ENCODE measurements at places on chromosomes 1 and 21.

DNA sequence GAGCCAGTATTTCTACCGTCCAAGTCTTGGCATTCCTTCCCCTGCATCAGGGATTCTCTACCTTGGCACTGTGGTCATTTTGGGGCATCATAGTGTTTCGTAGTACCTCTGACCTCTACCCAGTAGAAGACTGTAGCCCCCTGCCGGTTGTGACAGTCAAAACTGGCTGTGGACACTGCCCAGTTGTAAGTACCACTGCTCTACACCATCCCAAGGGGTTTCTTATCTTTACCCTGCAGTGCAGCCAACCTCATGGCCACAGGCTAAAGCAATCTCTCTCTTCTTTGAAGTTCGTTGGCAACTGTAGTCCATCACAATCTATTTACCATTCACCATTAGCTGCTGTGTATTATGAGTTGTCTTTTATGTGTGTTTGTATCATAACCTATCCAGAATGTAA lies 29.3 kb upstream of the ERO1B start:
- DNase-seq, result no peak

GRCh38 chr1:109322974-109323373 lies 16.2 kb upstream of the MYBPHL start:
- no peak for DNase-seq

DNA sequence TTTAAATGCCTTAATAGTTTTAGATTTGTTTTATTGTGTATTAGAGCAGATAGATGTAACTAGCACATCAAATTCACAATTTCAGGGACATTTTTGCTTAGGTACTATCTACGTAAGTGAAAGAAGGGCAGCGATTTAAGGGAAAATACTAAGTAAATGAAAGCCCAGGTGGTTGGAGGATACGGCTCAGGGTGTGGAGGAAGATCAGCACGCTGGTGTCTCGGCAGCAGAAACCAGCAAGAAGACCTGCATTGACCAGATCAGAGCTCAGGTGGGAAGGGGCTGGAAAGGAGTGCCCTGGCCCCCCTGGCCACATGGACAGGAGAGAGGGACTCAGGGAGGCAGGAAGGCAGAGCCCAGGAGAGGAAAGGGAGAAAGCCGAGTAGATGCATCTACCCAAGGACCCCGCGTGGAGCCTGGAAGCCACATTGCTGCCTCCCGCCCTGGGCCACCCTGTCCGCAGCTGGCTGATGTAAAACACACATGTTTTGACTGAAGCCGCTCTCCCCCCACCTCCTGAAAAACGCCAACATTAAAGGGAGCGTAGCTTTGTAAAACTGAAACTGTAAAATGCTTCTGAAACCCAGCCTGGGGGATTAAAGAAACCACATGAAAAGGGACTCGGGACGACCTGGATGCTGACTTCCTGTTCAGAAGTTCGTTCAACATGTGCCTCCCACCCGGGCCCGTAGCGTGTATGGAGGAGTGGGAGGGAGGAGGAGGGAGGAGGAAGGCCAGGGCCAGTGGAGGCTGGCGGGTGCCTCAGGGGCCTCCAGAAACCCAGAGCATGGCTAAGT lies 72.6 kb upstream of the TARDBP start:
- DNase-seq, result peak; percentile 39

DNA sequence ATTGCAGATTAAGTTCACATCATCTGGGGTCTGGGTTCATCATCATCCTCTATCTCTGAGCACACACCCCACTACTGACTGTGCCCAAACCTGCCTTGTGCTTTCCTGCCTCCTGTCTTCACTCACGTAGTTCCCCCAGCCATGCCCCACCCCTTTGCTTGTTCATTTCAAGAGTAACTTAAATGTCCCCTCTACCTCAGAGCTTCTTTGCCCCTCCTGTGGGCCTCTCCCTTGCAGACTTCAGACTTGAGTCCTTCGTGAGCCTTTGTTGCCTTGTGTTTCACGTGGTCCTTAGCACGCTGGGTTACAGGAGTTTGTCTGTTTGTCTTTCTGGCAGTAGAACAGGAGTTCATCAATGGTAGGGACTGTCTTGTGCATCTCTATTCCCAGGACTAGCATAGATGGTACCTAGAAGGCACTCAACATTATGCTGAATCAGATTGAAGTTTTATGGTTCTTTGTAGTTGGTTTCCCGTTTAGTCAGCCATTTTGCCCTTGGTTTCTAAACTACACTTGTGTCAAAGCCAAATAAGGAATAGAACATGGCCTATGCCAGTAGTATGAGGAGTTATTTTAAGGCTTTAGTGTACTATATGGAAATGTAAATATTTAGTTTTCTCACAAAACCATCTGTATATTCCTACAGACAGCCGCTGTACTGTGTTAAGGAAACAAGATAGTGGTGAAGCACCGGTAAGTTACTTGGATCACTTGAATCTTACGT lies 86.2 kb downstream of the TTC3 start:
- DNase-seq, result no peak

- DNase-seq, result no peak
Measured at GRCh38 chr1:167493372-167493771, 25.0 kb downstream of the CD247 start.

- no peak for DNase-seq
Measured at GRCh38 chr1:150408800-150409199, 44.9 kb downstream of the RPRD2 start.

- DNase-seq, result no peak
Measured at GRCh38 chr1:225611537-225612223, 41.2 kb downstream of the ENAH start.

DNA sequence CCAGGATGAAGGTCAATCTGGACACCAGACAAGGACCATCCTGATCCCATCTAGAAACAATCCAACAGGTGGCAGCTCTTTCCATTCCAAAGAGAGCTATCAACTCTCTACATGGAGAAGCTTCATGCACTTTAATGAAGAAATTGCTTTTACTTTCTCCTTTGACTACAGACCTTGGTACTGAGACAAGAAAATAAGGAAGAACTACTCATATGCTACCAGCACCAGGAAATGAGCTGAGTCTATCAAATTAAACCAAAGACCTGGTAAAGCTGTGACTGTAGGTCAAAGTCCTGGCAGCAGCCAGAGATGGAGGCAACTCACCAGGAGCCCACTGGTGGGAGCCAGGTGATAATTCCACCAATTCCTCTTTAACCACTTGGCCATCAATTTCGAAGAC lies 64.3 kb upstream of the LRRC8B start:
- DNase-seq, result no peak

DNA sequence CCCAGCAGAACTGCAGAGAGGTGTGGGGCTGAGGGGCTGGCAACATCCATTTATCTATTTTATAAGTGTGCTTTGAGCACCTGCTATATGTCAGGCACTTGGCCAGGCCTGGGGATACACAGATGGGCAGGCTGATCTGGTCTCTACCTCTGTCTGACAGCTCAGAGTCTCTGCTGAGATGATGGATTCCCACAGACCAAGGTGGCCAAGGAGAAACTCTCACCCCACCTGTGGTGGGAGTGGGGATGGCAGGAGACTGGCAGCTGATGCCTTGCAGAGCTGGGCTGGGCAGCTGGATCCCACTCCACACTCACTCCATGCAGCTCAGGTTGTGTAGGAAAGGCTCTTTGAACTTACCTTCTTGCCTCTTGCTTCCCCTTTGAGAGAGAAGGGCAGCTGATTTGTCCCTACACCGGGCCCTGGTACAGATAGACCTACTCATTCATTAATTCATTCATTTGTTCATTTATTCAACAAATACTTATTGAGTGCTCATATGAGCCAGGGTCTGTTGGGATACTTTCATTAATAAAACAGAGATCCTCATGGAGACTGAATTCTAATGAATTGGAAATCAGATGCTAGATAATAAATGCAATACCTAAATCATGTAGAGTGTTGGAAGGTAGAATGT lies 9.0 kb downstream of the ADORA1 start:
- DNase-seq, result no peak

DNA sequence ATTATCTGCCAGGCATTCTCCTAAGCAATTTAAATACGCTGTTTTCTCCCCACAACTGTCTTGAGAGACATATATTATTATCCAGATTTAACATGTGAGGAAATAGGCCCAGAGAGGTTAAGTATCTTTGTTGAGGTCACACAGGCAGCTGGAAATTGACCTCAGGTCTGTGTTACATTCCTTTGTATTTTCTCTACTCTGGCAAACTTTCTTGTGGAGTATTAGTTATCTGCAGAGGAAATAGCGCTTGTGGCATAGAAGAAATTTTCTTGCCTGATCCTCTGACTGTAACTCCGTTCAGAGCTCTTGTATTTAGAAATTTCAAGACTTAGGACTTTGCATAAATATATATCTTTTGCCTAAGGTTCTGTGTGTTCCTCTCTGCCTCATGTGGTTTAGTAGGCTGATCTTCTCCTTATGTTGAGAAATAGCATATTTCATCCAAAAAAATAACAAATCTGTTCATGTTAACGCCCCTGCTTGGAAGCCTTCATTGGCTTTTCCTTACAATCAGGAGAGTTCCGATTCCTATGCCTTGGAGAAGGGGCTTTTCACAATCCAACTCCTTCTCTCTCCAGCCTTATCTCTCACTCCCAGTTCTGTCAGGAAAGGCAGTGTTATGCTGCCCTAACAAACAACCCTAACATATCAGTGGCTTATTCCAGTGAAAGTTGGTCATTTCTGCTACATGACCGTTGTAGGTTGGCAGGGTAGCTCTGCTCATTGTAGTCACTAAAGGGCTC lies 2.5 kb upstream of the JUN start:
- no peak for DNase-seq

DNA sequence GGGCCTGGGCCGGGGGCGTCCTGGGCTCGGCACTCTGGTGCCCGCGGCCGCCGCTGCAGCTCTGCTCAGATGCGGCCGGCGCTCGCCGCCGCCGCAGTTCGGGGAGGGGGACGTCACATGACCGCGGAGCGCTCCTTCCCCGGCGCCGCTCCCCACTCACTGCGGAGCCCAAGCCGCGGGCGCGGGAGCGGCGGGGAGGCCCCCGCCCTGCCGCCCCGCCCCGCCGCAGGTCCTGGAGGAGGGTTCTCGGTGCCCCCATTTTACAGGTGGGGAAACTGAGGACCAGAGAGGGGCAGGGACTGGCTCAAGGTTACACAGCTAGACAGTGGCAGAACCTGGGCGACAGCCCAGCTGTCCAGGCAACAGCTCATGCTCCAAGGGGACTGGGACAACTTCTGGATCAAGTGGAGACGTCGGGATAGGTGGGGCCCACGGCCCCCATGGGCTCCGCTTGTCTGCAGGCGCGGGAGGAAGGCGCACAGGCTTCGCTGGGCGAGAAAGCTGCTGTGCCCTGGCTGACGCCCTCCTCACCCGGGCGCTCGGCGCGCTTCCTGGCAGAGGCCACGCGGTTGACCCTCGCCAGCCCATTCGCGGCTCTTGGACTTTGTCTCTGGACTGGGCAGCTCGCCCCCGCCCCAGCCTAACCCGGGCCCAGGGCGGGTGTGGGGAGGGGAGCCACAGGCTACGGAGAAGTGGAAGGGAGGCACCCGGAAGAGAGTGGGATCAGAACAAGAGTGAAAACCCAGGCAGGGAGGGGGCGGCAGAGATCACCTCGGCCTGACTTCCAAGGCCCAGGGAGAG lies at the start of gene RAP1GAP:
RAP1GAP (minus strand) TSS at position 100 of the 801 bp plus-strand sequence. CDS start 49,325 bp downstream, outside the sequence.
- DNase-seq, result no peak

DNA sequence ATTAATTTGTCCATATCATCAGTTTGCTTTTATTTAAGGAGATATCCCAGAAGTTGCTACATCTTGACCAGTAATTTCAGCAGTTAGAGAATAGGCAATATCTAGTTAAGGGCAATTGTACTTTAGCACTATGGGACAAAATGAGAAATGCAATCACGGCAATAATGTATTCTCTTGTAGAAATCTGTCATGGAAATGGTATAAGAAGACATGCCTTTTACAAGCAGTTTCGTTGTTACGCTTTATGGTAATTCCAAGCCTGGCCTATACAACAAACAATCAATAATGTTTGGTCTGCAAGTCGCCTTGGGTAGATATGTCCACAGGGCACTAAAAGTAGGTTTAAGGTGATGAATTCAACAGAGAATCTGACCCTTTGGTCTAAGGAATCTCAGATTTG lies 1.2 kb upstream of the NOS1AP start:
- no peak for DNase-seq

GRCh38 chr21:45600248-45600647 lies 43.3 kb upstream of the PCBP3 start:
- DNase-seq, result no peak

GRCh38 chr1:214472364-214472763 lies 79.0 kb downstream of the PTPN14 start:
- DNase-seq, result no peak

DNA sequence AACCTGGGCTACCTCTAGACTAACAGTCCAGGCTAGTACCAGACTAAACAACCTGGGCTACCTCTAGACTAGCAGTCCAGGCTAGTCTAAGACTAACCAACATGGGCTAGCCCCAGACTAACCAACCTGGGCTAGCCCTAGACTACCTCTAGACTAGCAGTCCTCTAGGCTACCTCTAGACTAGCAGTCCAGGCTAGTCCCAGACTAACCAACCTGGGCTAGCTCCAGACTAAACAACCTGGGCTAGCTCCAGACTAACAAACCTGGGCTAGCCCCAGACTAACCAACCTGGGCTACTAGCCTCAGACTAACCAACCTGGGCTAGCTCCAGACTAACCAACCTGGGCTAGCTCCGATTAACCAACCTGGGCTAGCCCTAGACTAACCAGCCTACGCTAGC lies 2.0 kb downstream of the TFF2 start:
- no peak for DNase-seq

- no peak for DNase-seq
Measured at GRCh38 chr1:220652995-220653394, 37.2 kb upstream of the C1orf115 start.

DNA sequence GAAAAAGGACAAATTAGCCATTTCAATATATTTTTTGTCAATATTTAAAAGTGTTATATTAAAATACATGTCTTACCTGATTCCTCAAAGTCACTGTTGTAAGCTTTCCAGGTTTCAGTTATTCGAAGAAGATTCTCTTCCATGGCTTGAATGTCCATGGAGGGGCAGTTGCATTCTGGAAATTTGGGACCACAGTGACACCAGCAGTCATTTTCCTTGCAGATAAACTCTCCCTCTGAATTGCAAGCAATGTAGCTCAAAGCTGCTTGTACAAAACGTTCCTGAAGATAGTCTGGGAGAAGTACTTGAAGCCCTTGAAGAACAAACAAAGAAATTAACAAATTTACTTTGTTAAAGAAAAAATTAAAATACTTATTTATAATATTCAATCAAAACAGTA lies 251.7 kb downstream of the BRINP3 start:
- DNase-seq, result no peak

- DNase-seq, result no peak
Measured at GRCh38 chr21:38982096-38982495, 176.4 kb downstream of the ETS2 start.

GRCh38 chr21:36477559-36477958 lies 2.4 kb downstream of the CLDN14 start:
- DNase-seq, result no peak

- DNase-seq, result no peak
Measured at GRCh38 chr1:209732725-209733124, 23.1 kb upstream of the TRAF3IP3 start.
